ENCODE measurements at places on chromosomes 1 and 21.

DNA sequence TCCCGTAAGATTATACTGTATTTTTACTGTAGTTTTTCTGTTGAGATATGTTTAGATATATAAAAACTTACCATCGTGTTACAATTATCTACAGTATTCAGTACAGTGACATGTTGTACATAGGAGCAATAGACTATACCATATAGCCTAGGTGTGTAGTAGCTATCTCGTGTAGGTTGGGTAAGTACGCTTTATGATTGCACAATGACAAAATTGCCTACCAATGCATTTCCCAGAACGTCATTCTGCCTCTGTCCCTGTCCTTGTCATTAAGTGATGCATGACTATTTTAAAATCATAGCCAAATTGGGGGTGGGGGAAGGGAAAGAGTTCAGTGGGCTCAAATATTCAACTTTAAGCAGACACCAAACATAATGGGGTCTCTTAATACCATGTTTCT is 233.8 kb upstream of the TMEM51 start:
- DNase-seq = no peak

DNA sequence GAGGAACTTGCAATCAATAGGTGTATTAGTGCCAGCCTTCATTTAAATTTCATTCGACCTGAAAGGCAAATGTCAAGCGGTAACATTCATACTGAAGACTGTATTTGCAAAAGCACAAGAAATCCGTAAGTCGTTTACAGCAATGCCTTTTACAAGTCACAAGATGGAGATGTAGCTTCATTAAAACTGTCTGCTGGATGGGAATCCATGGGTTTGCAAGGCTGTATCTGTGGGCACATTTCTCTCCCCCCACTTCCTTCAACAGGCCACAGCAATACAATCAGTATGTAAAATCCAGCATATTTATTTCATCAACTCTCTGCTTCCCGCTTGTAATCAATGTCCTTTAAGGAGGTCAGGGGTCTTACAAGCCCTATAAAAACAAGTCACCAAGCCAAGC is 147.1 kb downstream of the SLC45A1 start:
- no peak for DNase-seq

DNA sequence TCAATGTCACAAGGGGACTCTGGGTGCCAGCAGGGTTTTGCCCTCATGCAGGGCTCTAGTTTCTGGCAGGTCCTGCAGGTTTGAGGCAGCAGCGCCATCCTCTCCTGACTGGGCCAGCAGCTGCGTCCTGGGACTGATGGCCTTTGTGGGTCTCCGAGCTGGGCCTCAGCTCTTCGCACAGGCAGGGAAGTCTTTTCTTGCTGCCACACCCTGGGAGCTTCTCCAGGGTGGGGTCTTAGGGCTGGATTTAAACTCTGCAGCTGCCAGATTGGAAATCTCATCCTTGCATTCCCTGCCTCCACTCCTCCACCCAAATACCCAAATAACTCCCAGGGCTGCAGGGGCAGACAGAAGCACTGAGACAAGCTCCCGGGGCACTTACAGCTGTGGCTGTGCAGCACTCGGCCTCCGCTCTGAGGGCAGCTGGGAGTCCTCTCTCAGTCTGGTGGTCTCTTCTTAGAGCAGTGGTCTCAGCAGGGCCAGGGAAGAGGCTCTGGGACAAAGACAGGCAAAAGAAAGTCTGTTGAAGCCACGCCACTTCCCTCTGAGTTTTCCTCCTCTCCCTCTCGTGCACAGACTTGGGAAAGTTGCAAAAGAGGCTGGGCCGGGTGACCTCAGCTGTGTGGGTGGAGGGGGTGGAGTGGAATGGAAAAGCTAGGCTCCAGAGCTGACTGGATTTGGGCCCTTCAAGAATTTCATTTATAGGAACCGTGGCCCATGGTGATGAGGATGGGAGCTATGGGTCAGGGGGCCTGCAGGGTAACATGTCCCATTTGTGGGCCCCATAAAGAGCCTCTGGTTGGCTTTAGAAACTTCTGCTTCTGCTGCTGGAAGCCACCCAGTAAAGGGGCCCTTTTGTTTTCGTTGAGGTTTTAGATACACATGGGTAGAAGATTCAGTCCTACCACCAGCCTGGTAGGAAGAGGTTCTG is at the start of gene RAB7B:
Gene RAB7B (minus strand): TSS at position 525 of the 931 bp plus-strand sequence. CDS start 9,260 bp downstream, outside the sequence.
- DNase-seq = peak; percentile 71

GRCh38 chr1:177287270-177287669 is 116.5 kb downstream of the BRINP2 start:
- no peak for DNase-seq

DNA sequence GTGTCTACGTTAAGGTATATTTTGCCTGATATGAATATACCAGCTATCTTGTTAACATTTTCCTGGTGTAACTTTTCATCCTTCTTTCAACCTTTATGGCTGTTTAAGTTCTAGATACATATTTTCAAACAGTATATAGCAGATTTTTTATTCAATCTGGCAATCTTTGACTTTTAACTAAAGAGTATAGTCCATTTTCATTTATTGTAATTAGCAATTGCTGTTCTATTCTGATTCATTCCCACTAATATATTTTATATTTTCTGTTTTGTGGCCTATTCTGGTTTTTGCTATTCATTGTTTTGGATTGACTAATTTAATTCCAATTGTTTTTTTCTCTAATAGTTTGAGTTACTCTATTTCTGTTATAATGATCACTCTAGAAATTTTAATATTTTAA is 7.3 kb upstream of the C1orf162 start:
- DNase-seq = no peak

DNA sequence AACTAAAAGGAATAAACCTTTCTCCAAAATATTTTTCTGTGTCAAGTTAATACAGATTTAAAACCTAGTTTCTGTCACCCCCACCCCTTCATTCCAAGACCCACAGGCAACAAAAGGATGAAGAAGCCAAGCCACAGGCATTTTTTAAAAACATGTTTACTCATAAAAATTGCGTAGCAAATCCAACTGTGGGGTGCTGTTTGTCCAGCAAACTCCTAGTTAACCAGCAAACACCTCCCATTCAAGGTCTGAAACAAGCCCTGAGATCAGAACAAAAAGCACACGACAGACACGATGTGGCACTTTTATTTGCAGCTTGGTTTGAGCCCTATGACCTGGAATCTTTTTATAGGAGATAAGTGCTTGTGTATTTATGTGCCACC is 149.9 kb upstream of the CAMK1G start:
- no peak for DNase-seq

DNA sequence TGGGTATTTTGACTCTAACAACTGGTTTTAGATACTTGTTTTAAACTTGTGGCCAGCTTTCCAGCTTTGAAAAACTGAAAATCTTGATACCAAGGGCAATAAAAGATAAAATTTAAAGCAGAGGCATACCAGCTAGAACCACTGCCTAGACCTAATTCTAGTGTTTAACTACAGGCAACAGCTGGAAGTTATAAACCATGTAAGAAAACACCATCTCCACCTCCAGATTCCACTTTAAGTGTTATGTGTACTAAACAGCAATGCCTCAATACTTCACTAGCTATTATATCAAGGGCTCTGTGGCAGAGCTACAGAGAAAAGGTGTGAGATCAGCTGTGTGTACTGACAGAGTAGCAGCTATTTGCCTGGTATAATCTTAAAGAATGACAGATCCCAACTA is 69.5 kb downstream of the LPAR3 start:
- no peak for DNase-seq

DNA sequence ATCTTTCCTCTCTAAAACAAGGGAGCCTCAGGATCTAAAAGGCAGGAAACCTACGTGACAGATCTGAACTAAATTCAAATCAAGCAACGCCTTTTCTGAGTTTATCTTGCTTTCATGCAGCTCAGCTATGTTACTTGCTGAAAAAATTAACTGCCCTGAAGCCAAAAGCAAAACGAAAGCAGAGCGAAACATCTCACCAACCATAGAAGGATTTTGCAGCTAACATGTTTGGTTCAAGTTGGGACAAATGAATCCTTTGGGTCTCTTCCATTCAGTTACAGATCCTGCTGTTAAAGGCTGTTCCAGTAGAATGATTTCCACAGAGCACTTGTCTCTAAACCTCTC is 482 bp downstream of the SLC2A5 start:
- no peak for DNase-seq

- DNase-seq = no peak
Observed at GRCh38 chr1:234176000-234176399, 197.3 kb upstream of the COA6 start.

- DNase-seq = no peak
Observed at GRCh38 chr21:28066076-28066475, 926.6 kb downstream of the LTN1 start.

DNA sequence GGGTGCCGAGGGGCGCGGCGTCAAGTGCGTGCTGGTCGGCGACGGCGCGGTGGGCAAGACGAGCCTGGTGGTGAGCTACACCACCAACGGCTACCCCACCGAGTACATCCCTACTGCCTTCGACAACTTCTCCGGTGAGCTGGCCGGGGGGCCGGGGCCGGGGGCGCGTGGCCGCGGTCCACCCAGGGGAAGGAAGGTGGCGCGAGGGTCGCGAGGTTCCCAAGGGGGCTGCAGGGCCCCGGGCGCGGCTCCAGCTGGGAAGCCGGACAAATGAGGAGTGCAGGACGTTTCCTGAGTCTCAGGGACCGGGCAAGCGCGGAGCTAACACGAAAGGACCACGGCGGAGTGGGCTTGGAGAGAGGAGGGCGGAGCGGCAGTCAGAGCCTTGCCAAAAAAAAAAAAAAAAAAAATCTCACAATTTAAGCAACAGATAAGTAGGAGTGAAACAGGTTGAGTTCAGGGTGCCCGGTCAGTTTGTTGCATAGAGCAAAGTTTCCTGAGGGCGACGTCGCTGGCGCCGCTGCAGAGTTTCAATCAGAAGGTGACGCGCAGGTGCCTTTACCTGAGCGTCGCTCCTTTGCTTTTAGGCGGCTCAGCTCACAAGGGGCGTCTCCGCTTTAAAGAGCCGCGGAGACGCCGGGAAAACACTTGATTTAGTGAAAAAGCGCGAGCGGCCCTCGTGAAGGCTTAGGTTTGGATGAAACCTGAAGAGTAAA is 750 bp downstream of the RHOU start:
- no peak for DNase-seq

GRCh38 chr1:75233302-75233929 is 99.2 kb downstream of the LHX8 start:
- peak; percentile 19 for DNase-seq
